ENCODE measurements at places on chromosomes 12 and 14. TPM values are rescaled to one million over a fixed set of nuclear protein-coding genes. Genes with fewer than 3 reads are reported as not detected.

DNA sequence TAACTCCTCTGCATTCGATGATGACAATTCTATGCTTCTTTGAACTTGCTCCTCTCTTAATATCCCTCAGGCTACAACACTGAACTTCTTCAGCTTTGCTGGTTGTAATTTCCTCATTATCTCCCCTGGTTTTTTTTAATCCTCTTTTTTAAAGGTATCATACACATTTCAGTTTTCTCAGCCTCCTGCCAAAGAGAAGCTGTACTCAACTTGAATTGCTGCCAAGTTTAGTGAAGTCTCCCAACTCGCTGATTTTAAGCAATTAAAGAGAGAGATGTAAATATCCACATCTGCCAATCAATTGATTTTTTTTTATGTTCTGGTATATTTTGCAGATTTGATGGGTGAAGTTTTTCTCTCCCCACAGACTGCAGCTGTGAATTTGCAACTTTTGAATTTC lies 817.8 kb downstream of the GALC start:
- no peaks in the 10 kb centered on the region for H3K27me3 ChIP-seq
- no peaks in the 10 kb centered on the region for H3K36me3 ChIP-seq
- no peak for DNase-seq
- H3K27ac ChIP-seq: no peak overlapping the region
- no peaks in the 10 kb centered on the region for H3K4me1 ChIP-seq
- H3K4me3 ChIP-seq: no peak overlapping the region

- H3K36me3 ChIP-seq: no peaks in the 10 kb centered on the region
- no peak overlapping the region for H3K27ac ChIP-seq
- H3K4me1 ChIP-seq: no peaks in the 10 kb centered on the region
- H3K4me3 ChIP-seq: no peak overlapping the region
Observed at GRCh38 chr14:76268047-76268431, 107.9 kb upstream of the ESRRB start.

Gene ESRRB
- 0.27 TPM for total RNA-seq

DNA sequence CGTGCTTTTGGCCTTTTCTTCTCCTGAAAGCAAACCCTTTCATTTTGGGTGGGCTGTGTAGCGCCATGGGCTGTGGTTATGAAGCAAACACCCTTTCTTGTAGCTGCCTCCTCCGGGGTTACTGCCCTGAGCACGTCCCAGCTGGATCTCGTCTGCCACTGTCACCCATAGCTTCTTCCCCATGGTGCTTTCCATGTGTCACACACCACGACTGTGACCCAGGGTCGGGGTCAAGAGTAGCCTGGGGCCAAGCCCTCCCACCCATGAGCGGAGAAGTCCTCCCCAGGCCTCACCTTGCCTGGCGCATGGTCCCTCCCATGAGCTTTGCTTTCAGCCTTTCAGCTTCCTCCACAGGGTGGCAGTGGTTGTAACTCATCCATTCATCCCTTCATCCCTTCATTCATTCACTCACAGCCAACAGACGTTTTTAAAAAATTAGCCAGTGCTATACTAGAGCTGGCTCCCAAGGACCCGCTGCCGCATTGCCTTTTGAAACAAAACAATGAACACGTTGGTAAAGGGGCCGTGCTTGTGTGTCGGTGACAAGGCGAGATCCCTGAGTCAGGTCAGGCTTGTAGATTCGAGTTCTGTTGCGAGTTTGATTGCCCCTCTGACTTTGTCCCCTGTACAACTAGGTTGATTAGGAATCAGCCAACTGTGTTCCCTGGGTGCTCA lies 29.5 kb downstream of the MEG3 start:
- no peak for DNase-seq
- no peaks in the 10 kb centered on the region for H3K36me3 ChIP-seq
- no peak overlapping the region for H3K4me3 ChIP-seq
- H3K27ac ChIP-seq: no peak overlapping the region
- H3K4me1 ChIP-seq: no peaks in the 10 kb centered on the region

Gene CMKLR1
- total RNA-seq: not detected

DNA sequence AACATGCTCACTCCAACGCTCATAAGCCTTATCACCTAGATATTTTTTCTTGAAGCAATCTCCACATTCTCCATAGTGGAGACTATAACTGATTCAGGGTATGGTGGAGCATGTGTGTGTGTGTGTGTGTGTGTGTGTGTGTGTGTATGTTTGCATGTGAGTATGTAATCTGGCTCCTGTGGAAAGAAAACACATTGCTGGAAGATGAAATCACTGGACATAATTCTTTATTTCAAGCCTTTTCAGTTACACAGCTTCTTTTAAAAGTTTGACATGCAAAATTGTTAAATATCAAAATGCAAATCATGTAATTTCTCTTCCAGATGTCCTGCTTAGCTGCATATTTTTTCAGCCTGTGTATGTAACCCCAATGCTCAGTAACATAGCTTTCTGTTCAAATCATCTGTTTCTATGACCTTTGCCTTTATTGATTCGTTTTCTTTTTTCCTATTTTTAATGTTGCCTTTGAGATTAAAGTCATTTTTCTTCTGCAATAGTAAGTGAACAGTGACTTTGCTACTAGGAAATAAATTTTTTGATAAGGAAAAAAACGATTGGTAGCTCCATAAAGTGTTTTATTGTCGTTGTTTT lies 80.5 kb upstream of the BTG1 start:
- no peaks in the 10 kb centered on the region for H3K27me3 ChIP-seq
- no peak overlapping the region for H3K27ac ChIP-seq
- H3K4me1 ChIP-seq: peaks cover 12% of the 10 kb centered on the region
- H3K36me3 ChIP-seq: no peaks in the 10 kb centered on the region
- no peak overlapping the region for H3K4me3 ChIP-seq
- DNase-seq: no peak

DNA sequence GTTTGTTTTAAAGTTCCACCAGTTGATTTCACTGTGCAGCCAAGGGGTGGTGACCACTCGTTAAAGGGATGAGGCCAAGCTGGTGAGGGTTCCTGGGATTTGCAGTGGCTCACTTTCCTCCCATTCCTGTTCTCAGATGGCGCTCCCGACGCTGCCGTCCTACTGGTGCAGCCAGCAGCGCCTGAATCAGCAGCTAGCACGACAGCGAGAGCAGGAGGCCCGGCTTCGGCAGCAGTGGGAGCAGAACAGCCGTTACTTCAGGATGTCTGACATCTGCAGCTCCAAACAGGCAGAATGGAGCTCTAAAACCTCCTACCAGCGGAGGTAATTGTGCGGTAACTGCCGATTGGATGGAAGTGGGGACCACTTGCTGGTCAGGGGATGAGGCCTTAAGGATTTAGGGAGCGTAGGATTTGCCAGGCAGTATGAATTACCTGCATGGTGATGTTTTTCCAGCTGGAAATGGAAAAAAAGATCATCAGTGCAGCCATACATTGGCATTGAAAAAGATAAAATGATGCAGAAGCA lies 2.9 kb downstream of the TCHP start:
- H3K4me3 ChIP-seq: no peak overlapping the region
- H3K27me3 ChIP-seq: no peaks in the 10 kb centered on the region
- no peak for DNase-seq
- H3K36me3 ChIP-seq: peaks cover 22% of the 10 kb centered on the region

DNA sequence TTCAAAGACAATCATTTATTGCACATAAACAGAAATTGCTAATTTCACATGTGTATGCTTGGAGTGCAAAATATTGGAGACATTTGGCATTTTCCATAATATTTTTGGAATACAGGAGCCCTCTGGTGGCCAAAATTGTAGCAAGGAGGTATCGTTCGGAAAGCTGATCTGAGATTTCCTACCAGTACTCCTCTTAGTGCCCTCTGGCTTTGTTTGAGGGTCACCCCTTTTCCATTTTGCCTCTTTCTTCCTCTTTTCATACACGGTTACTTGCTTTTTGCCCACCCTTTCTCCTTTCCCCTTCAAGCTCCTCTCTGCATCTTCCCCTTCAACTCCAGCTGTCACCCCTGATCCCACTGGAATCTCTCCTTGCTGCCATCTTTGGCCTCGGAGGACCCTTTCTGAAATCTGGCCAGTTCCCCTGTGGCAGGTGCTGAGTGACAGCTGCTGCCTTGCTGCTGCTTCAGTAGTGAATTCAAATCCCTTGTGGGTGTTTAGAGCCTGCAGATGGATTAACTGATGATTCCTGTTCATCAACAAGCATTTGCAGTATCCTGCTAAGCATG lies 164.6 kb upstream of the PARP11 start:
- H3K27ac ChIP-seq: no peak overlapping the region
- DNase-seq: peak; percentile 31
- no peaks in the 10 kb centered on the region for H3K27me3 ChIP-seq
- H3K4me3 ChIP-seq: no peak overlapping the region
- no peaks in the 10 kb centered on the region for H3K36me3 ChIP-seq
- H3K4me1 ChIP-seq: peaks cover 3% of the 10 kb centered on the region

DNA sequence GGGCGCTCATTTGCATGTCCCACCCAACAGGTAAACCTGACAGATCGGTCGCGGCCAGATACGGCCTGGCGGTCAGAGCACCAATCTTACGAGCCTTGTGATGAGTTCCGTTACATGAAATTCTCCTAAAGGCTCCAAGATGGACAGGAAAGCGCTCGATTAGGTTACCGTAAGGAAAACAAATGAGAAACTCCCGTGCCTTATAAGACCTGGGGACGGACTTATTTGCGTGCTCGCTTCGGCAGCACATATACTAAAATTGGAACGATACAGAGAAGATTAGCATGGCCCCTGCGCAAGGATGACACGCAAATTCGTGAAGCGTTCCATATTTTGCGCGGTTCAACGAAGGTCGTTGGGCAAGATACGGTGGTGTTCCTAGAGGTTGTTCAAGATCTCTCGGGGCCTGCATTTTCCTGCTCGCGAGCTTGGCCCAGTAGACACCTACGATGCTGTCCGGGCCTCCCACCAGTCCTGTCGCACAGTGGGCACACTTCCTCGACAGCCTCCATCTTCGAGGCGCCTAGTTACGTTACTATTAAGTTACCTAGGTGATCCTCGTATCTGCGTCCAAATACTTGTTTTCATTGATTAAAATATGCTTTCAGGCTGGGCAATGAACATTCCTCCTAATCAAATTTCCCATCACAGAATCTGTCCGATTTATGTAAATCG lies at the start of gene RNU6-7:
RNU6-7 (plus strand) TSS at position 230 of the 675 bp plus-strand sequence.
- no peaks in the 10 kb centered on the region for H3K27me3 ChIP-seq
- H3K4me1 ChIP-seq: peaks cover 46% of the 10 kb centered on the region
- H3K27ac ChIP-seq: peak within 1 kb of the TSS; percentile 98
- DNase-seq: peak; percentile 53

GRCh38 chr14:75996488-75996887 lies 10.9 kb downstream of the IFT43 start:
- no peak overlapping the region for H3K4me3 ChIP-seq
- no peaks in the 10 kb centered on the region for H3K27me3 ChIP-seq
- no peak for DNase-seq
- H3K36me3 ChIP-seq: peaks cover 17% of the 10 kb centered on the region
- no peaks in the 10 kb centered on the region for H3K4me1 ChIP-seq
- no peak overlapping the region for H3K27ac ChIP-seq

DNA sequence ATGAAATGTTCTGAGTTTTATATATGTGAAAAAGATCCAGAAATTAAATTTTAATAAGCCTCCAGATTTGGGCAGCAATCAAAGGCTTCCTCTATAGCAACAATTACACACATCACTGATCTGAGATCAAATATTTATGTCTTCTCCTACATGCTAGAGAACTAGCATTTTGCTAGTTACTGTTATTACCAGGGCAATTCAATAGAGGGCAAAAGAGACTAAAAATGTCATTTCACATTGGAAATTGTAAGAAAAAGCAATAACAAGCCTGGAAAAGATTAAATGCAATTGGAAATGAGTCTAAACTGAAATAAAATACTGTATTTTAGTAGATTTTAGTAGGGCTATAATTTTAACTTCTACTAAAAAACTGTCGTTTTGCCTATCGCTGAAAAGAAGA lies 32.6 kb upstream of the ANO6 start:
- peaks cover 11% of the 10 kb centered on the region for H3K36me3 ChIP-seq
- DNase-seq: no peak
- H3K27me3 ChIP-seq: no peaks in the 10 kb centered on the region
- no peak overlapping the region for H3K4me3 ChIP-seq

DNA sequence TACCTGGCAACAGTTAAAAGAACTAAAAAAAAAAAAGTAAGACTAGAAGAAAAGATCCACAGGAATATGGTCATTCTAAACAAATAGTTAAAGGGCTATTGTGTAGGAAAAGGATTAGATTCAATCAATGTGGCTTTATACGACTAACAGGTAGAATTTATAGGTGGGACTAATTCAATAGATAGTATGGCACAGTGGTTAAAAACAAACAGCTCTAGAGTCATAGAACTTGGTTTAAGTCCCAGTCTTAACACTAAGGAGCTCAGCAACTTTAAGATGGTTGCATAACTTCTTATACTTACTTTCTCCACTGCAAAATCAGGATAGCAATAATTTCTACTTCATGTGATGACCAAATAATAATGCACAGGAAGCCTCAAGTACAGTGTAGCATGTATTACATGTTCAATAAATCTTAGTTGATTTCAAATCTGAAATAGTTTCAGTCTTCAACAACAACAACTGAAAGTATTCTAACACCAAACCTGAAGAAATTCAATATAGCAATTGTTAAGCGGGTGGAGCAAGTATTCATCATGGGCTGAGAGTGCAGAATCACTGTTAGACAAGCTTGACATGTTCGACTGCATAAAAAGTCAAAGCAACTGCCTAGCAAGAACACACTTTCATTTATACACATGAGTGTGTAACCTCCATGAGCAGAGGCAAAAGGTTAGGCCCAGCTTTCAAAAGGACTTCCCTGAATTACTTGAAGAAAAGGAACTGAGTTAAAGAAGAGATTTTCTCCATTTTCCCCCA lies 50.4 kb downstream of the ITPR2 start:
- no peaks in the 10 kb centered on the region for H3K27me3 ChIP-seq
- peaks cover 54% of the 10 kb centered on the region for H3K36me3 ChIP-seq
- no peak overlapping the region for H3K27ac ChIP-seq
- H3K4me1 ChIP-seq: peaks cover 5% of the 10 kb centered on the region
- no peak overlapping the region for H3K4me3 ChIP-seq
- DNase-seq: no peak

Gene SYCP3
- total RNA-seq: 0.09 TPM

DNA sequence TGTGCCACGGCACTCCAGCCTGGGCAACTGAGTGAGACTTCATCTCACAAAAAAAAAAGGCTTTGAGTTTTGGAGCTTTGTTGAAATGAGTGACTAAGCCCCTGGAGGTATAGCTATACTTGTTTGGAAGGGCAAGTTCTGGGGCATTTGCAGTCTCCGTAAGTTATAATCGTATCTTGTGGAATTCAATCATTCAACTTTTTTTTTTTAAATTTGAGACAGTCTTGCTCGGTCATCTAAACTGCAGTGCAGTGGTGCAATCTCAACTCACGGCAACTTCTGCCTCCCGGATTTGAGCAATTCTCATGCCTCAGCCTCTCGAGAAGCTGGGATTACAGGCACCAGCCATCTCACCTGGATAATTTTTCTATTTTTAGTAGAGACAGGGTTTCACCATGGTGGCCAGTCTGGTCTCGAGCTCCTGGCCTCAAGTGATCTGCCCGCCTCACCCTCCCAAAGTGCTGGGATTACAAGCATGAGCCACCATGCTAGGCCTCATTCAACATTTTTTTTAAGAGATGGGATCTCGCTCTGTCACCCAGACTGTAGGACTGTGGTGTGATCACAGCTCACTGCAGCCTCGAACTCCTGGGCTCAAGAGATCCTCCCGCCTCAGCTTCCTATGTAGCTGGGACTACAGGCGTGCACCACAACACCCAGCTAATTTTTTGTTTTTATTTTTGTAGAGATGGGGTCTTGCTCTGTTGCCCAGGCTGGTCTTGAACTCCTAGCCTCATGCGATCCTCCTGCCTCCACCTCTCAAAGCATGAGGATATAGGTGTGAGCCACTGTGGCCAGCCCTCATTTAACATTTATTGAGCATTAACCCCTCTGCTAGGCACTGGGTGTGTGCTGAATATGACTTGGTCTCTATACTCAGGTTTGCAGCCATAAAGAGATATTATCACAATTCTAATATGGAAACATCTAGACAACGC lies 133.7 kb upstream of the MAP1LC3B2 start:
- no peaks in the 10 kb centered on the region for H3K36me3 ChIP-seq
- no peak overlapping the region for H3K4me3 ChIP-seq
- H3K4me1 ChIP-seq: no peaks in the 10 kb centered on the region
- no peaks in the 10 kb centered on the region for H3K27me3 ChIP-seq
- no peak overlapping the region for H3K27ac ChIP-seq

Measured in activated CD8-positive, alpha-beta T cell treated with anti-CD3 and anti-CD28 coated beads for 36 hours (primary cell).